NCI-H1417 treated with DMSO at 0.1 percent for 48 hours (cell line): ENCODE measurements at places on chromosomes 7 and 10.
A peak's percentile ranks its signal among the peaks of the same experiment; 100 is the strongest.

DNA sequence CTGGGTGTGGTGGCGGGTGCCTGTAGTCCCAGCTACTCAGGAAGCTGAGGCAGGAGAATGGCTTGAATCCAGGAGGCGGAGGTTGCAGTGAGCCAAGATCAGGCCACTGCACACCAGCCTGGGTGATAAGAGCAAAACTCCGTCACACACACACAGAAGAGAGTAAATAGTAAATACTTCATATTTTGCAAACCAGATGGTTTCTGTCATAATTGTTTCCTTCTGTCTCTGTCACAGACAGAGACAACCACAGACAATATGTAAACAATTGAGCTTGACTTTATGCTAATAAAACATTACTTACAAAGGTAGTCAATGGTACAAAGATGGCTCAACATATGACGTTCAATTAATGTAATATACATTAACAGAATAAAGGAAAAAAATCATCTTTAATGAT is 83.7 kb downstream of the JMJD1C start:
- DNase-seq, result no peak

DNA sequence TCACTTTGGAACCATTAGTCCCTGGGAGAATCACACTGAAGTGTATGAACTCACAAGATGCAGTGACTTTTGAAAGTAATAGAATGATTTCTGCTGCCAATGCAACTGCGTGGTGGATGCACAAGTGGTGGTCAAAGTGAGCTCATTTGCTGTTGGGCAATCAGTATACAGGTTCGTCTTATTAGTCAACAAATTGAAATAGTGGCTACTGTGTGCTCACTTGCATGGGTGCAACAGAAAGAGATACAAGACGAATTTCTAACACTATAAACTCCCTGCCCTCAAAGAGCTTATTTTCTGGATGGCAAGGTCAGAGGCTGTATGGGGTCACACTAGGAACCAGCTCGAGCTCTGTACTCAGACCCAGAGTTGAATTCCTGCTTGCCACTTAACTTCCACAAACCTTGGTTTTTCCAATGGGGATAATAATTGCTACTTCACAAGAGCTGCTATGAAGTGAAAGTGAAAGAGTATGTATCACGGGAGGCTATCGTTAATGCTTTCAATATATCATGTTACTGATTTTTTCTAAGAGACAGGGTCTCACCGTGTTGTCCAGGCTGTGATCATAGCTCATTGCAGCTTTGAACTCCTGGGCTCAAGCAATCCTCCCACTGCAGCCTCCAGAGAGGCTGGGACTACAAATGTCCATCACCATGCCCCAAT is 8.3 kb upstream of the BCL7B start:
- DNase-seq, result no peak

- DNase-seq, result peak; percentile 51
These were observed 141.9 kb downstream of the ADK start for GRCh38 chr10:74292871-74293427.

GRCh38 chr7:81776948-81777630 is 7.2 kb upstream of the HGF start:
- DNase-seq, result no peak

DNA sequence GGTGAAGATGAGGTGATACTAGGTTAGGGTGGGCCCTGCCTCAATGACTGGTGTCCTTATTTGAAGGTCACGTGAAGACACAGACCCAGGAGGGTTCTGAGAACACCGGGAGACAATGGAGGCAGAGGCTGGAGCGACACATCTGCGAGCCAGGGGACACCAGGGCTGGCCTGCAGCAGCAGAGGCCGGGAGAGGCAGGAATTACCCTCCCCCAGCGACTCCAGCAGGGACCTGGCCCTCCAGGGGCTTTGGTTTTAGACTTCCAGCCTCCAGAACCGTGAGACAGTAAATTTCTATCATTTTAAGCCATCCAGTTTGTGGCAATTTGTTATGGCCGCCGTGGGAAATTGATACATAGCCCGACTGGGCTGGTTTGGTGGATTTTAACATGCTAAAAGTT is 152.2 kb downstream of the DNAJB6 start:
- no peak for DNase-seq

GRCh38 chr7:74182453-74183090 is 8.4 kb downstream of the EIF4H start:
- DNase-seq, result no peak

- no peak for DNase-seq
These were observed 30.6 kb downstream of the PALD1 start for GRCh38 chr10:70508912-70509756.

GRCh38 chr10:46253076-46254006 is 33.5 kb upstream of the ANTXRL start:
- DNase-seq, result no peak

DNA sequence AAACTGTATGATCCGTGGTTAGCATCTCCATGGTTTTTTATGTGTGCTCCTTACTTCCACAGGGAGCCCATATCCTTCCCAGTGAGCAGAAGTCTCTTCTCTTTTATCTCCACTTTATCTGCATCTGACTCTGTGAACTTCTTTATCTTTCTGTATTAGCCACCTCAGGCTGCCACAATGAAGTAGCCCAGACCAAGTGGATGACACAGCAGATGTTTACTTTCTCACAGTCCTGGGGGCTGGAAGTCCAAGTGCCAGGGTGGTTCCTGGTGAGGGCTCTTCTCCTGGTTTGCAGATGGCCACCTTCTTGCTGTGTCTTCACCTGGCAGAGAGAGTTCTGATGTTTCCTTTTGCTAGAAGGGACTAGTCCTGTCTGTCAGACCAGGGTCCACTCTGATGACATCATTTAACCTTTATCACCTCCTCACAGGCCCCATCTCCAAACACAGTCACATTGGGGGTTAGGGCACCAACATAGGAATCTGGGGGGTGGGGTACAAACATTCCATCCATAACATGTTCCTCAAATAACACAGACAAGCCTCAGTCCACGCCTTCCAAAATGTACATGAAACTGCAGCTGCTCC is 108.5 kb upstream of the RNF32 start:
- DNase-seq, result no peak

DNA sequence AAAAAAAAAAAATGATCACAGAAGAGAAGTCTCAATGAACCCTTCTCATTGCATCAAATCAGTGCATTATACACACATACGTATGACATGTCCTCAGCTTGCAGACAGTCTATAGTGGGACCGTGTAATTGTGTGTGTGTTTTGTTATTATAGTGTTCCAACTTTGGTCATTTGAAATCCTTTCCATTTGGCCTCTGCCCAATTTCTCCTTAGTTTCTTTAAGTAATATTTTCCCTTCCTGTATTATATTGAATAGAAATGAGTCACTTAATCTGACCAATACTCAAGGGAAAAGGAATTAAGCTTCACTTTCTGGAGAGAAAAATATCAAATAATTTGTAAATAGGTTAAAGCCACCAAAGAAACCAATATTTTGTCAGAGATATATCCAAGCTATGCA is 415.5 kb upstream of the SORCS1 start:
- no peak for DNase-seq

DNA sequence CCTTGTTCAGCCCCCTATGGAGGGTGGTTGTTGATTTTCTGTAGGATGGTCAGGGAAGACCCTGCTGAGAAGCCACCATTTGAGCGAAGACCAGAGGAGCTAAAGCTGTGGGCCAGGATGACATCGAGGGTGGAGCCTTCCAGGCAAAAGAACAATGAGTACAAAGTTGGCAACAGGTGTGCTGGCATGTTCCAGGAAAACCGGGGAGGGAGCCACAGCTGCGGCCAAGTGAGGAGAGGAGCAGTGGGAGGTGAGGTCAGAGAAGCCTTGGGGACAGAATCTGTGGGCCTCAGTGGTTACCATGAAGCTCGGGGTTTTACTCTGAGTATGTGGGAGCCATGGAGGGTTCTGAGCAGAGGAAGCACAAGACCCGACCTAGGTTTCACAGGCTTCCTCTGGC is 75.6 kb upstream of the ZNF479 start:
- DNase-seq, result no peak

DNA sequence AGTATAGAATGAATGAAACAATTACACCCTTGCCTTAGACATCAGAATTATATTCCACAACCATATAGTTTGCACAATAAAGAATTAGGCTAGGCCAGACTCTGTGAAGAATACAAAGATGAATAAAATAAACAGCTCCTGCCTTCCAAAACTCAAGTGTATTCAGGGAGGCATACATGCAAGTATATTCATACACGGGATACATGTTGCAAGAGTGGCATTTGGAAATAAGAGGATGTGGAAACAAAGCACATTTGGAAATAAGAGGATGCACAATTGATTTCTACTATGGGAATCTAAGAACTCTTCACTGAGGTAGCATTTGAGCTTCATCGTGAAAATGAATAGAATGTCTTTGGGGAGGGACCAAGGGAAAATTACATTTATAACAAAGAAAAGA is 27.0 kb upstream of the TMEM26 start:
- no peak for DNase-seq

DNA sequence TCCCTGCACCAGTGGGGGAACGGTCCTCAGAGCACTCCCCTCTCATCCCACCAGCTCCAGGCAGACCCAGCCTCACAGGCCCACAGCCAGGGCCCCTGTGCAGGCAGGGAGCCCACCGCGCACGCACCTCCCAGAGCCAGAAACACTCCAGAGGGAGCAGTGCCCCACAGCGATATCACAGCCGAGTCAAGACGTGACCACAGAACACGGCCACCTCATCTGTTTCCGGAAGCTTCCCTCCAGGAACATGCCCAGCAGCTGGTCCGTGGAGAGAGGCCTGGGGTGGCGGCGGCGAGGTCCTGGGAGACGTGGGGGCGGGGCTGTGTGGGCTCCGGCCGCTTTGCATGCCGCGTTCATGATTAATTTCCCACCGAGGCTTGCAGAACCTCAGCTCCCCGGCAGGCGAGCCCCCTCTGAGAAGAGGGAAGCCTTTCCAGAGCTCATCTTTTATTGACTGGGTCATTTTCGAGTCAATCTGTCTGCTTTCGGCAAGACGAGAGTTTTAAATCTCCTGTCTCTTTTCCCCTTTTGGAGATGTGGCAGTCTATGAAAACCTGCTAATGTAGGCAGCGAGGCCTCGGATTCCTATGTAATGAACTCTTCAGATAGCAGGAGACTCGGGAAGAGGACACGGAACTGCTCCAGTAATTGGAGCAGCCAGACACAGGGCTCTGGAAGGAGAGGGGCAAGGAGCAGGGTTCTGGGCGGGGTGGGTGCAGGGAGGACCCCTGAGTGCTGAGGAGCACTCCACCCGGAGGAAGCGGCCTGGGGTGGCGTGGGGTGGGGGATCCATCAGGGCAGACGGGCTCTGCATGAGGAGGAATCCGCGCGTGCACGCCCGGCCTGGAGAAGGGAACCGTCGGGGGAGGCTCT is 242.8 kb downstream of the ELFN1 start:
- no peak for DNase-seq
